Breast epithelium (tissue), 4 donors: ENCODE measurements at places on chromosomes 2 and 18. TPM values are rescaled to one million over a fixed set of nuclear protein-coding genes. Genes with fewer than 3 reads are reported as not detected.

The POTEI gene
- not detected for total RNA-seq

DNA sequence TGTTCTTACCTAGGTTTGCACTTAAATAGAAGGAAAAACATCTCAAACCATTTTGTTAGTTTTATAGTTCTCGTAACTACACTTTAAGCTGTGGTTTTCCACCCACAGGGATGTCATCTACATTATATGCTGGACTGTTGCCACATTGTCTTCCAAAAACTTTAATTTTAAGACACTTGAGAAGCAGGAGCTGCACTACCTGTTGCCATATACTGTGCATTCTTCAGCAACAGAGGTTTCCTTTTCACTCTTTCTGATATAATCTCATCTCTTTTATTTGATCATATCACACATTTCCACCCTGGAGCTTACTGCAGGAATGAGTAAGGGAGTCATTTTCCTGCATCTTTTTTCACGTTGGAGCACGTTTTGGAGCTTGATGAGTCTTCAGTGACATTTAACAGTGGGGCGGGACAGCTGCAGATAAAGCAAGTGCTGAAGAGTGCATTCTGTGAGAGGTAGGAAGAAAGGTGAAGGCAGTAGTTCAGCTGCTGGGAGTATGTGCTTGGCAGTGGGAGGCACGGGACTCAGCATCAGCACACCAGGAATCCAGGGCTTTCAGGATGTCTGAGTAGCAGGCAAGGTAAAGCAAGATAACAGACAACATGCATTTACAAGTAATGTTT is 3.8 kb downstream of the LIMS1 start:
- H3K4me3 ChIP-seq = no peak overlapping the region
- no peak overlapping the region for H3K27ac ChIP-seq
- H3K36me3 ChIP-seq = no peaks in the 10 kb centered on the region
- DNase-seq = no peak
- no peaks in the 10 kb centered on the region for H3K27me3 ChIP-seq

GRCh38 chr2:191749181-191749540 is 71.2 kb downstream of the NABP1 start:
- H3K36me3 ChIP-seq = no peaks in the 10 kb centered on the region
- H3K27me3 ChIP-seq = no peaks in the 10 kb centered on the region
- no peak overlapping the region for H3K27ac ChIP-seq
- no peak overlapping the region for H3K4me3 ChIP-seq

DNA sequence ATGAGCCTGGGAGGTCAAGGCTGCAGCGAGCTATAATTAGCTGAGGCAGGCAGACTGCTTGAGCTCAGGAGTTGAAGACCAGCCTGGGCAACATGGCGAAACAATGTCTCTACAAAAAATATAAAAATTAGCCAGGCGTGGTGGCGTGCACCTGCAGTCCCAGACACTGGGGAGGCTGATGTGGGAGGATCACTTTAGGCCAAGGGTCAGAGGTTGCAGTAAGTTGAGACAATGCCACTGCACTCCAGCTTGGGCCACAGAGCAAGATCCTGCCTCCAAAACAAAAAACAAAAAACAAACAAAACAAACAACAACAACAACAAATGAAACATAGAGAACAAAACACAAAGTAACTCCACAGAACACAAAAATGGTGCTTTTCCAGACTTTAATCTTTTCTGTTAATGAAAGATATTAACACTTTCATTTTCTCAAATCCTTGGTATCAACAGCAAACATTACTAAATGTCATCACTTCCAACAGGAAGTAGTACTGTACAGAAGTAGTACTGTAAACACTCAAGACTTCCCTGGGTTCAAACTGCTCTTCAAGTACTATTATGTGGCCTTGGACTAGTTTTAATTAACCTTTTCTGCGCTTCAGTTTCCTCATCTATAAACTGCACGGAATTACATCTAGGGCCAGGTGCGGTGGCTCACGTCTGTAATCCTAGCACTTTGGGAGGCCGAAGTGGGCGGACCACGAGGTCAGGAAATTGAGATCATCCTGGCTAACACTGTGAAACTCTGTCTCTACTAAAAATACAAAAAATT is 27.9 kb downstream of the PUM2 start:
- H3K27ac ChIP-seq = no peak overlapping the region
- no peak for DNase-seq
- H3K36me3 ChIP-seq = peaks cover 4% of the 10 kb centered on the region

The UGT1A5 gene
- total RNA-seq = not detected

The MALL gene
- 9.2 TPM for total RNA-seq

The HAAO gene
- 5.9 TPM for total RNA-seq

GRCh38 chr2:44955593-44956392 is 14.3 kb downstream of the SIX3 start:
- H3K27me3 ChIP-seq = peaks cover 2% of the 10 kb centered on the region
- no peak overlapping the region for H3K27ac ChIP-seq
- peaks cover 3% of the 10 kb centered on the region for H3K4me1 ChIP-seq
- no peaks in the 10 kb centered on the region for H3K36me3 ChIP-seq
- H3K4me3 ChIP-seq = no peak overlapping the region
